ENCODE measurements at places on chromosomes 16 and 17.
A peak's percentile ranks its signal among the peaks of the same experiment; 100 is the strongest.

GRCh38 chr17:70390049-70390448 lies 220.7 kb downstream of the KCNJ2 start:
- DNase-seq, result no peak

GRCh38 chr17:1573932-1574696 lies 11.5 kb upstream of the PITPNA start:
- DNase-seq, result peak; percentile 55

DNA sequence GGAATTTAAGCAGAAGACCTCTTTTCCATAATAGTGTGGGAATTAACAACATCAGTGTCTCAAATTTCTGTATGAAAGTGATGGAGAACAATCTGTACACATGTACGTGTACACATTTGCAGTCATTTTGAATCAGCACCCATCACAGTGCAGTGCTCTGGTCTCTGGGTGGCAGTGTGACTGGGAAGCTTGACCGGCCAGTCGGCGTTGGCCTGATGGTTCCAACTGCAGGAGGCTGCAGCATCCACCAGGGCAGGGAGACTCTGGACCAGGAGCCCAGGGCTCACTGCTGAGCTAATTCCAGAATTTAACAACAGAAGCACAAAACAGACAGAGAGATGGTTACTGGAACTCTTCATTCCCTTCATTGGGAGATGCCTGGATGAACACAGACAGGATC lies 17.9 kb downstream of the ZC3H18 start:
- DNase-seq, result no peak

DNA sequence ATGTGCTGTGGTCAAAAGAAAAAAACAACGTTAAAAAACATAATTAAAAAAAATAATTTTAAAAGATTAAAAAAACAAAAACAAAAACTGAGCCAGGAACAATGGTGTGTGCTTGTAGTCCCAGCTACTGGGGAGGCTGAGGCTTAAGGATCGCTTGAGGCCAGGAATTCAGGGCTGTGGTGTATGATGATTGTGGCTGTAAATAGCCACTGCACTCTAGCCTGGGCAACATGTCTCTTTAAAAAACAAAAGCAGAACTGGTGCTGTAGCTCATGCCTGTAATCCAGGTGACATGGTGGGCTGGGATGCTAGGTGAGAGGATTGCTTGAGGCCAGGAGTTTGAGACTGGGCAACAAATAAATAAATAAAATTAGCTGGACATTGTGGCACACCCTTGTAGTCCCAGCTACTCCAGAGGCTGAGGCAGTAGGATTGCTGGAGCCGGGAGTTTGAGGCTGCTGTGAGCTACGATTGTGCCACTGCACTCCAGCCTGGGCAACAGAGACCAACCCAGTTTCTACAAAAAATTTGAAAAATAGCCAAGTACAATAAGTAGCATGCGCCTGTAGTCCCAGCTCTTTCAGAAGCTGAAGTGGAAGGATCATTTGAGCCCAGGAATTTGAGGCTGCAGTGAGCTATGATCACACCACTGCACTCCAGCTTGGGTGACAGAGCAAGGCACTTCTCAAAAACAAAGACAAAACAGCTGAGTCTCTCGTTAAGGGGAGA lies 43.6 kb downstream of the NFATC3 start:
- no peak for DNase-seq

GRCh38 chr17:75595920-75596313 lies 8.3 kb downstream of the MYO15B start:
- DNase-seq, result no peak

DNA sequence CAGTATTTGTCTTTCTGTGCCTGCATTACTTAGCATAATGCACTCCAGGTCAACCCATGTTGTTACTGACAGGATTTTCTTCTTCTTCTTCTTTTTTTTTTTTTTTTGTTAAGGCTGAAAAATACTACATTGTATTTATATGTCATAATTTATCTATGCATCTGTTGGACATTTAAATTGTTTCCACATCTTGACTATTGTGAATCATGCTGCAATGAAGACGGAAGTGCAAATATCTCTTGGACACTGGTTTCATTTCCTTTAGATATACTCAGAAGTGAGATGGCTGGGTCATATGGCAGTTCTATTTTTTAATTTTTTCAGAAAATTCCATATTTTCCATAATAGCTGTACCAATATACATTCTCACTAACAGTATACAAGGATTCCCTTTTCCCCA lies 272.7 kb upstream of the PMFBP1 start:
- DNase-seq, result no peak

GRCh38 chr16:83989300-83989699 lies 21.3 kb downstream of the NECAB2 start:
- DNase-seq, result no peak

Data from thoracic aorta (tissue), 2 donors.